ENCODE measurements at places on chromosomes 1 and 21.
A peak's percentile ranks its signal among the peaks of the same experiment; 100 is the strongest.

GRCh38 chr1:150165622-150166612, 16.2 kb downstream of the PLEKHO1 start:
- DNase-seq = peak; percentile 44

- no peak for DNase-seq
Measured at GRCh38 chr1:211620097-211620496, 41.1 kb upstream of the SLC30A1 start.

- no peak for DNase-seq
Measured at GRCh38 chr1:15579683-15580047, 5.2 kb downstream of the AGMAT start.

GRCh38 chr1:47629201-47629600, 191.4 kb downstream of the FOXD2 start:
- DNase-seq = no peak

GRCh38 chr1:203378556-203379245, 27.8 kb upstream of the FMOD start:
- no peak for DNase-seq

DNA sequence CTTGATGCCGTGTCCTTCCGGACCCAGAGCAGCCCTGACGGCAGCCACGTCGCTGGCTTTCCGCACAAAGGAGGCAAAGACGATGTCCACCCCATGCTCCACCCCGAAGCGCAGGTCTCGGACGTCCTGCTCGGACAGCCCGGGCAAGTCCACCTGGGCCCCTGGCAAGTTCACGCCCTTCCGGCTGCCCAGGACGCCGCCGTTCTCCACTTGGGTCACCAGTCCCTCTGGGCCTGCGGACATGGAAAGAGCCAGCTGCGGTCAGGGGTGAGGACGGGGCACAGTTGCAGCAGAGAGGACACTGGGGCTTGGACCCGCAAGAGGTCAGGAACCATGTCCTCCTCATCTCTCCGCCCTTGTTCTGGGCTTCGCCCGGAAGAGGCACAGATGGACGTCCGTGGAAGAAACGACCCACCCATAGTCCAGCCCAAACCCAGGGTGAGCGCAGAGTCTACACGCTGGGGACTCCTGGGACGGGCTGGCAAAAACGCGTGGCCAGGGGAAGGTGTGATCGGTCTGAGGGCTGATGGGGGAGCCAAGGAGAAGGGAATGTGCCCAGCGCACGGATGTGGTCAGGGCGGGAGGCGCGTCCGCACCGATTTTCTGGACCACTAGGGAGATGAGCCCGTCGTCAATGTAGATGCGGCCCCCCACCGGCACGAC, 6.6 kb downstream of the PKLR start:
- no peak for DNase-seq

DNA sequence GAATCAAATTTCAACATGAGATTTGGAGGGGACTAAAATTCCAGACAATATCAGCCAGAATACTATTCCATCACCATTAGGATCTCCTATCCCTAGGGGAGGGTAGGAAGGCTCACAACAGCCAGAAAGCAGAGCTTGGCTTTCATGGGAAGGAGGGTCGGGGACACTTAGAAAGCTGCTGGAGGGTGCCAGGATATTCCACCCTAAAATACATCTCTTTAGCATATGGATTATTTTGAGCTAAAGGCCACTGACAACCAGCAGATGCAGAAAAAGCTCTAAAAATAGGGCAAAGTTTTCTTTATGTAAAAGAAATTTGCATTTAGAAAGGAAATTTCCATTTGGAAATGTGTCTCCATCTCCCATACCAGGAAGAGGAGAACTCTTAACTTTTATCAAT, 54.3 kb upstream of the PCP4 start:
- no peak for DNase-seq

DNA sequence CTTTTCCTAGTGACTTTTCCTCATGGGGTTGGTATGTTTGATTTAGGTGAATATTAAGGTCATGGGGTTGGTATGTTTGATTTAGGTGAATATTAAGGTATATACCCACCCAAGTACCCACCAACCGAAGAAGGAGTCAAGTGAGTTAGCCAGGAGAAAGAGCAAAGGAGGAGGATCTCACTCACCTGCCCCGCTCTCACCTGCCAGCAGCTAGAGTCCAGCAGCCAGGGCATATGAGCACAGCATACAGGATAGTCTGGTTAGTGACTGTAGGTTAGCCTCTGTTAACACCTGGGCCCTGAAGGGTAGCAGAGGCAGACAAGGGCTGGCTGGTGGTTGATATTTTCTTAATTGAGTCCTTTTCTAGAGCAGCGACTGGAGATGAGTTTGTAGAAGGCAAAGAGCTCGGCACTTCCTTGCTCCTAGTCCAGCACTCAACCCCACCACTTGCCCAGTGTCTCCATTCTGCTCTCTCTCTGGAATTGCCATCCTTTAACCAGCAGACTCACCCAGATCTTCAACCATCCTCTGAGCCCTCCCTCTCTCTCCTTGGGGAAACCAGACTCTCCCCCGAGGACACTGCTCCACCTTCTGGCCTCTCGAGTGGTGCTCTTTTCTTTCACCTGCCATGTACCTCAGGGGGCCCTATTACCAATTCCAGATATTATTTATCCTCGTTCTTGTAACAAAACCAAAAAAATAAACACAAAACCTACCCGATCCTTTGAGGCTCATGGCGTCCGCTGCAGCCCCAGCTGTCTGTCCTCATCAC, 16.3 kb upstream of the DESI2 start:
- DNase-seq = no peak

DNA sequence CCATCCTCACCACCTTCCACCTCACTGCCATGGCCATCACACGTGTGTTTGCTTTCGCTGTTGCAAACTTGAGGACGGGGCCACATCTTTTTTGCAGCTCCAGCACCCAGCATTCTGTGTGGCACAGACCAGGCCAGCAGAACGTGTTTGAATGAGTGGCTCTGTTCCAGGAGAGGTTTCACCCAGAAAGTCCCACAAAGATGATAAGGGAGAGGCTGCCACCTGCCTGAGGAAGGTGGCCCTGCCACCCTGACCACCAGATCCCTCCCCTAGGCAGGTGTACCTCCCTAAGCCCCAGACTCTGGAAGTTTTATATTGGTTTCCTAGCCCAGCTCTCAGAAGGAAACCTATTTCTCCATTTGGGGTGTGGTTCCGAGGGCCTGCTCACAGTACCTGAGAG, 252.1 kb downstream of the KAZN start:
- no peak for DNase-seq

- DNase-seq = peak; percentile 66
Measured at GRCh38 chr1:27643600-27644368, 8.8 kb upstream of the FGR start.

DNA sequence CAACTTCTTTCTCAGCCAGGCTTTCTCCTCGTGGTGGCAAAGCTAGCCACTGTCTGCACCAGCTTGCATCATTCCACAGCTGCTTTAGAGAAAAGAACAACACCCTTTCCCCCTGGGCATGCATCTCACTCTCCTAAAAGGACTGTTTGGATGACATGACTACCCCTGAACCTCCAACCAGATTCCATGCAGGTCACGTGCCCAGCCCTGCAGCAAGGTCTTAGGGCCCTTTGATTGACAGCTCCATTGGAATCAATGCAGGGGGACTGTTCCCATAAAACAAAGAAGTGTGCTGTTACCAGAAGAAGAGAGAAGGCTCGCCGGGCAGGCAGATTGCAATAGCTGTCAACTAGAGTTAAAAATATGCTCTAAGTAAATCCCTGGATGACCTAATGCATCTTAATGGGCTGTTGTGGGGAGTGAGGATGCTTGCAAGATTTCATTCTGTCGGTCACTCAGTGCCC, 24.4 kb downstream of the KCNA2 start:
- no peak for DNase-seq
